ENCODE measurements at places on chromosomes 7 and 10. TPM values are rescaled to one million over a fixed set of nuclear protein-coding genes. Genes with fewer than 3 reads are reported as not detected.

- H3K27me3 ChIP-seq: no peaks in the 10 kb centered on the region
- no peak for DNase-seq
- H3K4me3 ChIP-seq: no peak overlapping the region
- H3K27ac ChIP-seq: no peak overlapping the region
- H3K4me1 ChIP-seq: no peaks in the 10 kb centered on the region
Measured at GRCh38 chr7:28182071-28182471, 1.5 kb upstream of the JAZF1 start.

GRCh38 chr10:5496261-5497250 is 2.8 kb downstream of the CALML5 start:
- no peaks in the 10 kb centered on the region for H3K36me3 ChIP-seq
- H3K4me1 ChIP-seq: peaks cover 3% of the 10 kb centered on the region
- no peaks in the 10 kb centered on the region for H3K27me3 ChIP-seq
- H3K4me3 ChIP-seq: no peak overlapping the region
- H3K27ac ChIP-seq: no peak overlapping the region
- DNase-seq: no peak

- H3K27me3 ChIP-seq: no peaks in the 10 kb centered on the region
- H3K36me3 ChIP-seq: no peaks in the 10 kb centered on the region
- H3K27ac ChIP-seq: no peak overlapping the region
- H3K4me3 ChIP-seq: no peak overlapping the region
- H3K4me1 ChIP-seq: no peaks in the 10 kb centered on the region
- DNase-seq: no peak
Measured at GRCh38 chr7:66256281-66256680, 51.1 kb downstream of the TPST1 start.

GRCh38 chr7:133118261-133118660 is 36.4 kb upstream of the CHCHD3 start:
- no peak overlapping the region for H3K27ac ChIP-seq
- no peak for DNase-seq
- no peaks in the 10 kb centered on the region for H3K4me1 ChIP-seq
- no peaks in the 10 kb centered on the region for H3K27me3 ChIP-seq
- no peak overlapping the region for H3K4me3 ChIP-seq
- no peaks in the 10 kb centered on the region for H3K36me3 ChIP-seq

DNA sequence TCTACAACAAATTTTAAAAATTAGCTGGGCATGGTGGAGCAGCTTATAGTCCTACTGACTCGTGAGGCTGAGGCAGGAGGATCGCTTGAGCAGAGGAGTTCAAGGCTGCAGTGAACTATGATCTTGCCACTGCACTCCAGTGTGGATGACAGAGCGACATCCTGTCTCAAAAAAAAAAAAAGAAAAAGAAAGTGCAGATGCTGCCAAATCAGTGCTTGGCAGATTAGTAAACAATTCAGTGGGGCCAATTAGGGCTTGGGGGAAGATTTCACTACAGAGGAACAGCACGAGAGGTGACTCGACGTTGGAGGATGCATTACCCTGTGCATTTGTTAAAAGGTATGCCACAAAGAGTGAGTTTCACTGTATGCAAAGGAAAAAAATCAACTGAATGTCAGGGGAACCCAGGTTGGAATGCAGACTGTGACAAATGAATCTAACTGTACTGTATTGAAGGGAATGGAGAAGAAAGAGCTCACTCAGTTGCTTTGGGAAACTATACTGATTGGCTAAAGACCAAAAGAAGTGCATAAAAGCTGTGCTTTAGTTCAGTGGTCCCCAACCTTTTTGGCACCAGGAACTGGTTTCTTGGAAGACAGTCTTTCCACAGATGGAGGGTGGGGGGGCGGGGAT is 31.6 kb downstream of the GARIN1A start:
- H3K36me3 ChIP-seq: no peaks in the 10 kb centered on the region
- no peak overlapping the region for H3K27ac ChIP-seq
- no peaks in the 10 kb centered on the region for H3K4me1 ChIP-seq
- no peak for DNase-seq
- H3K27me3 ChIP-seq: no peaks in the 10 kb centered on the region

GRCh38 chr10:77180104-77180503 is 457.5 kb downstream of the KCNMA1 start:
- H3K4me3 ChIP-seq: no peak overlapping the region
- no peaks in the 10 kb centered on the region for H3K4me1 ChIP-seq
- H3K27me3 ChIP-seq: no peaks in the 10 kb centered on the region
- no peak for DNase-seq
- no peaks in the 10 kb centered on the region for H3K36me3 ChIP-seq

- H3K4me3 ChIP-seq: no peak overlapping the region
- H3K27ac ChIP-seq: no peak overlapping the region
- no peaks in the 10 kb centered on the region for H3K27me3 ChIP-seq
- no peak for DNase-seq
- no peaks in the 10 kb centered on the region for H3K36me3 ChIP-seq
Measured at GRCh38 chr10:100162696-100163095, 23.1 kb downstream of the ERLIN1 start.

GRCh38 chr7:103447073-103447960 is 1.3 kb upstream of the SLC26A5 start:
- H3K36me3 ChIP-seq: no peaks in the 10 kb centered on the region
- DNase-seq: peak; percentile 59
- no peaks in the 10 kb centered on the region for H3K4me1 ChIP-seq

- H3K27ac ChIP-seq: no peak overlapping the region
- no peak for DNase-seq
- no peaks in the 10 kb centered on the region for H3K27me3 ChIP-seq
- H3K4me1 ChIP-seq: no peaks in the 10 kb centered on the region
- H3K36me3 ChIP-seq: no peaks in the 10 kb centered on the region
Measured at GRCh38 chr7:1070544-1071011, 17.3 kb upstream of the GPER1 start.

DNA sequence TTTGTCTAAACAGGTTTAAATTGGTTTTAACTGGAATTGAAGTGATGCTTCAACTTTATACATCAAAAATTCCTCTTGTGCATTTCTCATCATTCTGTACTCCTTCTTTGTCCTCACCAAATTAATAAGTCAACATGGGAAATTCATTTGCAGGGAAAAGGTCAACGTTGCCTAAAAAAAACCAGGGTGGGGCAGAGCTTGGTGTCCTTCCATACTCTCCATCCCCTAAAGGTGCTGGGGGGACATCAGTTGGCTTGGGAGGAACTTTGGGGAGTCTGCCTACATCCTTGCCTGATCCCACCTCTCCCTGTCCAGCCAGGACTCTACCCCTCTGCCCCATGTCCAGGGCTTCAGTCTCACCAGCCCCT is 34.1 kb upstream of the SLC26A3 start:
- DNase-seq: no peak
- no peak overlapping the region for H3K27ac ChIP-seq
- H3K27me3 ChIP-seq: no peaks in the 10 kb centered on the region
- no peaks in the 10 kb centered on the region for H3K4me1 ChIP-seq
- H3K4me3 ChIP-seq: no peak overlapping the region

DNA sequence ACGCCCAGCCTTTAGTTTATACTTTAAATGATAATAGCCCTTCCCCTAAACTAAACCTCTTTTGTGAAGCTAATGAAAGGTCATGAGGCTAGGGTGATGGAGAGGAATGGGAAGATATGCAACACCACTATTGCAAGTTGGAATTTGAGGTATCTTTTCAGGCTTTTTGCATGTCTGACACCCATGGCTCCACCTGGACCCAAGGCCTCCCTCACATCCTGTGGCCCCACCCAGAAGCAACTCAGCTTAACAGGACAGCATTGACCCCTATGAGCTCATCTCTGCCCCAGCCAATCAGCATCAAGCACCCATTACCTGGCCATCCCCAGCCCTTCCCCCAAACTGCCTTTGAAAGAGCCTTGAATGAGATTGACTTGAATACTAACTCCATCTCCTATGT is 674.2 kb upstream of the NRP1 start:
- H3K4me1 ChIP-seq: no peaks in the 10 kb centered on the region
- H3K27me3 ChIP-seq: no peaks in the 10 kb centered on the region
- no peak for DNase-seq
- H3K36me3 ChIP-seq: no peaks in the 10 kb centered on the region

GRCh38 chr10:110820321-110820814 is 51.4 kb upstream of the PDCD4 start:
- no peaks in the 10 kb centered on the region for H3K36me3 ChIP-seq
- peak overlapping the region; percentile 86 for H3K27ac ChIP-seq
- no peak overlapping the region for H3K4me3 ChIP-seq

GRCh38 chr7:106681815-106682495 is 21.0 kb upstream of the CCDC71L start:
- no peak overlapping the region for H3K27ac ChIP-seq
- no peaks in the 10 kb centered on the region for H3K27me3 ChIP-seq
- no peak overlapping the region for H3K4me3 ChIP-seq
- H3K4me1 ChIP-seq: no peaks in the 10 kb centered on the region
- no peak for DNase-seq
- H3K36me3 ChIP-seq: no peaks in the 10 kb centered on the region

GRCh38 chr7:28192786-28193585 is 12.4 kb upstream of the JAZF1 start:
- no peak overlapping the region for H3K4me3 ChIP-seq
- H3K27me3 ChIP-seq: no peaks in the 10 kb centered on the region
- H3K36me3 ChIP-seq: no peaks in the 10 kb centered on the region
- DNase-seq: no peak
- no peaks in the 10 kb centered on the region for H3K4me1 ChIP-seq
- no peak overlapping the region for H3K27ac ChIP-seq

- no peaks in the 10 kb centered on the region for H3K27me3 ChIP-seq
- no peak for DNase-seq
- H3K4me3 ChIP-seq: no peak overlapping the region
- H3K4me1 ChIP-seq: no peaks in the 10 kb centered on the region
- H3K36me3 ChIP-seq: no peaks in the 10 kb centered on the region
- H3K27ac ChIP-seq: no peak overlapping the region
Measured at GRCh38 chr10:14080795-14081194, 249.9 kb downstream of the FRMD4A start.

DNA sequence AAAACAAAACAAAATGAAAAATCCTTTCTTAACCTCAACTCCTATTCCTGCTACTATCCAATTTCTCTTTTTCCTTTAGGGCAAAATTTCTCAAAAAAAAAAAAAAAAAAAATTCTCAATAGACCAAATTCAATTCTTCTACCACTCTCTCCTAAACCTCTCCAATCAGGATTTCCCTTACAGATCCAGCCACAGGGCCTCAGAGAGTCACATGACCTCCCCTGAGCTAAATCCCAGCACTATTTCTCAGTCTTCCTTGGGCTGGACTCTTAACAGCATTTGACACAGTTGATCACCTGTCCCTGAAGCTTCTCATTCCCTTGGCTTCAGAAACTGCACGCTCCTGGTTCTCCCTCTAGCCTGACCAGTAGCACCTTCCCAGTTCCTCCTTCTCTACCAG is 4.9 kb downstream of the ZNF12 start:
- peaks cover 5% of the 10 kb centered on the region for H3K4me1 ChIP-seq
- peaks cover 32% of the 10 kb centered on the region for H3K36me3 ChIP-seq
- H3K27me3 ChIP-seq: no peaks in the 10 kb centered on the region
- DNase-seq: no peak

DNA sequence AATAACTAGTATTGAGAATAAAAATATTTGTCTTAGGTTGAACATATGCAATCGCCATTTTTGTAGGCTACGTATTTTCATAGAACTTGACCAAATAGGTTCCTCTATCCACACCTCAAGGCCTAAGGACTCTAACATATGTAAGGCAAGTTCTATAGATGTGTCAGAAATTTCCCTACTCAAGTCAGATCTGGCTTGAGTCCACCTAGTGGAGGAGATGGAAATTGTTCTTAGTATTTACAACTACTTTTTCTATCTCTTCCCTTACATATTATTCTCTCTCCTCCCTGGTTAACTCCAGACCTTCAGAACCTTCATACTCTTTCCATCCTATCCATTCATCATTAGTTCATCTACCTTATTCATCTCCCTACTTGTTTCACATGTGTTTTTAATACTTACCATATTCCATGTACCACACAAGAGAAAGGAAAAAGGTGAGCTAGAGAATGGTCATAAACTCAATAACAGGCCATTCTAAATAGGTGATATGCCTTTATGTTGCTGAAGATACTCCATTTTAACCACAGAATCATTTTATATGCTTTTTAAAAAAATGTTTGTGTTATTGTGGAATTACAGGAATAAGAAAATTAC is 174.5 kb upstream of the HDAC9 start:
- no peaks in the 10 kb centered on the region for H3K27me3 ChIP-seq
- peak overlapping the region; percentile 1 for H3K27ac ChIP-seq
- DNase-seq: no peak
- H3K36me3 ChIP-seq: no peaks in the 10 kb centered on the region

- DNase-seq: no peak
- no peaks in the 10 kb centered on the region for H3K36me3 ChIP-seq
- no peaks in the 10 kb centered on the region for H3K27me3 ChIP-seq
- no peaks in the 10 kb centered on the region for H3K4me1 ChIP-seq
- H3K27ac ChIP-seq: no peak overlapping the region
- no peak overlapping the region for H3K4me3 ChIP-seq
Measured at GRCh38 chr7:139321071-139321745, 19.9 kb upstream of the FMC1 start.

DNA sequence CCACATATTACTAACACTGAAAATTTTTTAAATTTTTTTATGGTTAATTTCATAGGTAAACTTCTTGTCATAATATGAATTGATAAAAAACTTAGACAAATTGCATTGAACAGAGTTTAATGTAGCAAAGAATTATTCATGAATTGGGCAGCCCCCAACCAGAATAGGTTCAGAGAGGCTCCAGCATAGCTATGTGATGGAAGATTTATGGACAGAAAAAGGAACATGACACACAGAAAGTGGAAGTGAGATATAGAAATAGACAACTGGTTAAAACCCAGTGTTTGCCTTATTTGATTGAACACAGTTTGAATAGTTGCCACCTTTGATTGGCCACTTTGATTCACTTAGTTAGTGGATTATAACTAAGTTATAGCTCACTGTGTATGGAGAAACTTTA is 87.2 kb downstream of the AHR start:
- no peaks in the 10 kb centered on the region for H3K4me1 ChIP-seq
- DNase-seq: no peak
- H3K36me3 ChIP-seq: no peaks in the 10 kb centered on the region
- no peaks in the 10 kb centered on the region for H3K27me3 ChIP-seq
- no peak overlapping the region for H3K27ac ChIP-seq
- H3K4me3 ChIP-seq: no peak overlapping the region

DNA sequence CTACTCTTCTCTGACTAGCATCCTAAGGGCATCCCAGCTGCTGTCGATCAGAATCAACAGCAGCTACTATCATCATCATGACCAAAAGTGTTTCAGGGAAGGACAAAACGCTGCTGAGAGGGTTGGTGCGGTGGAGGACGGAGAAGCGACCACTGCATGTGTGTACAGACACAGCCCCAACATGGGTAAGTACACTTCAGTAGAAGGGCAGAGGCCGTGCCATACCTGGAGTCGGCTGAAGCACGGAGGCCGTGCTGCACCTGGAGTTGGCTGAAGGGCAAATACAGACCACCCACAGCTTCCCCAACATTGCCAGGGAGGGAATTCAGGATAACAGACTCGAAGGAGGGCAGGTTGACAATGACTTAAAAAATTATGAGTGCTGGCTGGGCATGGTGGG is 67.8 kb upstream of the CYTH3 start:
- no peak overlapping the region for H3K27ac ChIP-seq
- H3K36me3 ChIP-seq: no peaks in the 10 kb centered on the region
- H3K27me3 ChIP-seq: no peaks in the 10 kb centered on the region

EIF3B gene
- total RNA-seq: 141 TPM

PRF1 gene
- 0.32 TPM for total RNA-seq

FAM237B gene
- not detected for total RNA-seq

GJD4 gene
- total RNA-seq: not detected

OR2A14 gene
- total RNA-seq: not detected

STAG3 gene
- 1.8 TPM for total RNA-seq

Measured in prostate gland (tissue), 2 donors.